ENCODE measurements at places on chromosomes 3 and 15.

- DNase-seq: no peak
These were observed 244.9 kb upstream of the MCTP2 start for GRCh38 chr15:93986400-93986984.

- DNase-seq: no peak
These were observed 123.6 kb downstream of the CACNA1D start for GRCh38 chr3:53617893-53618523.

- DNase-seq: no peak
These were observed 597.3 kb downstream of the ZIC1 start for GRCh38 chr3:148006508-148006907.

DNA sequence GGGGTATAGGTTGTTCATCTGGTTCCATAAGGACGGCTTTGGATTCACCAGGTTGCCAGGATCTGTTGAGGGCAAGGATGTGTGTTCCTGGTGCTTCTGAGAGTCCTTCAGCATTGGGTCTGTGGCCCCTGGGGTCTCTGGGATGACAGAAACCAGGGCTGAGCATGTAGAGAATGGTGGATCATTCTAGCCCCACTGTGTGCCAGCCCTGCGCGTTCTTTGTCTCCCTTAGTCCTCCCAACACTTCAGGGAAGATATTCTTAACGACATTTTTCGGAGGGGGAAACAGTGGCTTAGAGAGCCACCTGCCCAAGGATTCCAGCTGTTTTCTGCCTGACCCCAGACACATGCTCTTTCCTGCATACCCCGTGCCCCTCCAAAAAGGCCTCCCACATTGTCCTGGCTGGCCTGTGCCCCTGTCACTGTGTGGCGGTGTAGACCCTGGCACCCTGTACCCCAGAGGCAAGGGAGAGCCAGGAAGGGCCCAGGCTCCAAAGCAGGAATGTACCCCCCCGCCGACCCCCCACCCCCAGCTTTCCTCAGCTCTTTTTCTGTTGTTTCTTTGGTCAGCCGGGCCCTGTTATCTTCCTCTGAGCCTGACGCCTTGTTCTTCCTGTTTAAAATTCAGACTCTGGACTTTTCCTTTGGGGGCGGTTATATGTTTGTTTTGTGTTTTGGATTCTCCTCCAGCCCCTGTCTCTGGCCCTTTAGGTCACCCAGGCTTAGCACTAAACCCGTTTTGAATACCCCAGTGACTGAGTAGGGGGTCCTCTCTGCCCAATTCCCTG is 57.8 kb upstream of the SMAD6 start:
- no peak for DNase-seq

- DNase-seq: peak; percentile 61
These were observed 39.6 kb downstream of the TGM4 start for GRCh38 chr3:44913868-44914468.
